ENCODE measurements at places on chromosomes 2 and 18.
A peak's percentile ranks its signal among the peaks of the same experiment; 100 is the strongest.

- no peak for DNase-seq
These were observed 275.5 kb downstream of the KCNJ3 start for GRCh38 chr2:154974041-154974440.

- peak; percentile 34 for DNase-seq
These were observed 620.8 kb upstream of the ACVR2A start for GRCh38 chr2:147224070-147224469.

- peak; percentile 43 for DNase-seq
These were observed 21.5 kb downstream of the IL1RN start for GRCh38 chr2:113148606-113149552.

GRCh38 chr2:158649846-158650245 lies 145.3 kb upstream of the DAPL1 start:
- DNase-seq: no peak

GRCh38 chr2:101638181-101638711 lies 59.3 kb upstream of the MAP4K4 start:
- no peak for DNase-seq

- DNase-seq: no peak
These were observed 19.2 kb upstream of the PCBP1 start for GRCh38 chr2:70068119-70068518.

DNA sequence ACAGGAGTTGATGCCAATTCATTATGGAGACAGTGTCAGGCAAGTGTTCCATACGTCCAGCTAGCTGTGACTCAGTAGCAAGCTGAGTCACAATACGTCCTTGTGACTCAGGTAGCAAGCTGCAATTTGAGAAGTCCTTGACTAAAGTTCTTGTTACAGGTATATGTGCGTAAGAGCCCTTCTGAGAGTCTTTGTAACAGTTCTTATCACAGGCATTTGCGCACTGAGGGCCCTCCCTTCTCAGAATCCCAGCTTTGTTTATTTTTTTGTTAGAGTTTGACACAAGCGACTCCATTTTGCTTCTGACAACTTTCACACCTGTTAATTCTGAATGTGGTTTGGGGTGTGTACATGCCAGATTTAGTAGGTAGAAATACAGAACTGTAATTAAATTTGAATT lies 20.1 kb upstream of the ACMSD start:
- DNase-seq: peak; percentile 85

- peak; percentile 57 for DNase-seq
These were observed 22.8 kb downstream of the ATP8B1 start for GRCh38 chr18:57780318-57780705.

GRCh38 chr18:22427822-22428549 lies 10.3 kb upstream of the CTAGE1 start:
- no peak for DNase-seq

DNA sequence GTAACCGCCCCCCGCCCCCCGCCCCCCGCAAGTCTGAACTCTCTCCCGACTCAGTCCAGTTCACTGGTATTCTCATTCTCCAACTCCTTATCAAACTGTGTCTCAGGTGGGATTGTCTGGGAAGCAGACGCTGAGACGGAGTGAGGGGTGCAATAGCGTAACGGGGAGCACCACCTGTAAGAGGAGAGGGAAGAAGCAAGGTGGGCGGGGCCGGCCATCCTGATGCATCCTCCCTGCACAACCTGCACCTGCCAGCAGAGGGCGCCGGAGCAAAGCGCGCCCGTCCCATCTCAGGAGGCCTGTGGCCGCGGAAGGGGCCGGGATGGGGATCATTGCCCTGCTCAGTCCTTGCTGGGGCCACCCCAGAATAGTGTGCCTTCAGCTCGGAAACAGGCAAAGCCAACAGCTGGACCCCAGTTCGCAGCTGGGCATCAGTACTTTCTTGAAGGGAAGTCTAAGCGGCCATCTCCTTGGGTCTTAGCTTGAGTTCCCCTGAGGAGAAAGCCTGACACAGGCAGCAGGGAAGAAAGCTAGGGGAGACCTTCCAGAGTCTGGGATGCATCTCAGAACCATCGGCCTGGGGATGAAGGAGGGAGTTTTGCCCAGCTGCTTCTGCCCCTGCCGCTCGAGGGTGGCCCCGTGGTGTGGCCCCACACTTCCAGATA lies 208.0 kb downstream of the TFCP2L1 start:
- DNase-seq: peak; percentile 77

GRCh38 chr2:128710242-128710641 lies 391.6 kb upstream of the HS6ST1 start:
- DNase-seq: no peak

- no peak for DNase-seq
These were observed 256.1 kb downstream of the RPRM start for GRCh38 chr2:153222231-153223165.

DNA sequence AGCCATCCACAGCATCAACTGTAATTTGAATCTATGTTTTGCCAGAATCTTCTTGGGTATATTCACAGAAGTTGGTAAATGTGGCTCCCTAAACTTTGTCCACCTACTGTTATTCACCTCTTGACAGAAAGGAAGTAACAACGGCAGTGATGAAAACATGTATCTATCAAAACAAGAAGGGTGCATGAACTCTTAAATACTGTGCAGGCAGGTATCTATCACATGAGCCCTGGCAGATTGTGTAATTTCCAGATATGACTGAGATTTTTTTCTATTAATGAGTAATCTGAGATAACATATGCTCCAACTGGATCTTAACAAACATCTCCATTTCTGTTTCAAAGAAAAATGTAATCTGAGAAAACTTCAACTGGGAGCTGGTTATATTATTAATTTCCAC lies 36.6 kb downstream of the SFT2D3 start:
- DNase-seq: no peak

DNA sequence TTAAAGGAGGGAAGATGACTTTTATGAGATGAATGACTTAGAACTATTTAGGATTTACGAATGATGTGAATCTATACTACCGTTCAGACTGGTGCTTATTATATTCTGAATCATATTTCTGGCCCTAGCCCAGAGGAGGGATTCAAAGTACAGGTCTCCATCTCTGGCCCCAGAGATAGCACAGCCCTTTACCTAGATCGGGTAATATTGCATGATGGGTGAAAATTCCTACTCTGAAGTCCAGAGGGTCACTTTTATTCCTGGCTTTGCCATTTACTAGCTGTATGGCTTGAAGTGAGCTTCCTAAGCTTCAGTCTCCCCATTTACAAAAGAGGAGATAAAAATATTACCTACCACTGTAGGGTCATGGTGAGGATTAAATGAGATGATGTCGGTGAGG lies 135.8 kb upstream of the OSR1 start:
- DNase-seq: no peak

- peak; percentile 65 for DNase-seq
These were observed 114.2 kb downstream of the FHOD3 start for GRCh38 chr18:36411745-36412168.

DNA sequence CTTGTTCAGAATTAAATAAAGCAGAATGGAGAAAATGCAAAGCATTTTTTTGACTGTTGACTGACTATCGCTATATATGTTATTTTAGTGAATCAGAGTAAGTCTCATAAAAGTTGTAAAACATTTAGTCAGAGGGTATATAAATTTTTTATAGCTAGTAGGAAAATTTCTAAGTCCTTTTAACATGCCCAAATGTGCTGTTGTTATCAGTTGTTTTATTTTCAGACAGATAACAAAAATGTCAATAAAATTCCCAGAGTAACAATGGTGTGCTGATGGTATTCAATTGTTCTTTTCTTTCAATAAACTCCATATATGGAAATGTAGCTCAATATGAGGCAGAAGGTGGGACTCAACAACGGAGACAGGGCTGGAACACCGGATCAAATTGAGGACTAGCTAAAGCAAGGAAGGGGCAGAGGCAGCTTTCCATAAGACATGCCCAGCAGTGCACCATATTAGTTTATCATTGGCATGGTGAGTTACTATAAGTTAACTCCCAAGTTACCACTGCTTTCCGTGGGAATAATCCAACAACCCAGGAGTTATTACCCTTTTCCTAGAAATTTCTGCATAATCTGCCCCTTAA lies 26.6 kb downstream of the GULP1 start:
- no peak for DNase-seq

DNA sequence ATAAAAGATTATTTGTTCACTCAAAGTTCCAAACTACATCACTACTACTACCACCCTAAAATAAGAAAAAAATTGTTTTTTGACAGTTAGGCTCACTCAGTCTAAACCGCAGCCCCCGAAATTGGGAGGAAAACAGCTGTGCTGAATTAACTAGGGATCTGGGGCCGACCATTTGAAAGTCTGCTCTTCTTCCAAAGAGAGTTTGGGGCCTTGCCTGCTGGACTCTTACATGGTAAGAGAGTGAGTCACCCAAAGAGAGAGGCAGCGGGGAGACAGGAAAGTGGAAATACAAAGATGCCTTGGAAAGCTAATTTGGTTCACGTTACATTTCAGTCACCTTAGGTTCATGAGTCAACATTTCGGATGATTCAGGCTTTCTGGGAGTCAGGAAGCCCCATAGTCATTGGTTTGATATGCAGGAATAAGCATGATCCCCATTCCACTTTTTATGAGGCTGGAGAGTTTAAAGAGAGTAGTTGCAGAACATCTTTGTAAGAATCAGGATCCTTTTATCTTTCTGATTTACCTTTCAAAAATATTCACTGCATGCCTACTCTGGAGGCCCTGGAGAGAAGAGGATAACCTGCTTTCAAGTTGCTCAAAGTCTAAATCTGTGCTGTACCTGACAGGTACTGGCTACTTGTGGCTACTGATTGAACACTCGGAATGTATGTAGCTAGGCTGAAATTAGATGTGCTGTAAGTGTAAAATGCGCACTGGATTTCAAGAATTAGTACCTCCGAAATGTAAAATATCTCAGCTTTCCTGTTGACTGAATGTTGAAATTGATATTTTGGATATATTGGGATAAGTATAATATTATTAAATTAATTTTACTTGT lies 995 bp upstream of the RTN4 start:
- peak; percentile 99 for DNase-seq

- DNase-seq: no peak
These were observed 61.9 kb downstream of the AQP4 start for GRCh38 chr18:26803643-26804042.

DNA sequence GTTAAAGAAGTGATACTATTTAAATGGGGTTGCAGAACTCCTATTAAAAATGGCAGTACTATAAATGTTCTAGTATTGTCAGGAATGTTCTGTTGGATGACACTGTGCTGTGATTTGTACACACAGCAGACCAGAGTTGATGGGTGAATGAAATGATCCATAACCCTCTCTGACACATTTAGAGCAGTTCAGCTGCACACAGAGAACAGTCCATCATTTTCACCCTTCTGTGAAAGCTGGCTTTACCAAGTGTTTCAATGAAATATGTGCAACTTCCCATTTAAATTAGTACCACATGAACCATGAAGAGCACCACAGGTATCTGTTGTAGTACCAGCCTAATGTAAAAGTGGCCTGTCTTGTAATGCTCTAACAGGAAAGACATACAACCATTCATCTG lies 981.4 kb downstream of the TMEM182 start:
- no peak for DNase-seq

- DNase-seq: no peak
These were observed 275.8 kb upstream of the CCDC68 start for GRCh38 chr18:55235094-55235461.

DNA sequence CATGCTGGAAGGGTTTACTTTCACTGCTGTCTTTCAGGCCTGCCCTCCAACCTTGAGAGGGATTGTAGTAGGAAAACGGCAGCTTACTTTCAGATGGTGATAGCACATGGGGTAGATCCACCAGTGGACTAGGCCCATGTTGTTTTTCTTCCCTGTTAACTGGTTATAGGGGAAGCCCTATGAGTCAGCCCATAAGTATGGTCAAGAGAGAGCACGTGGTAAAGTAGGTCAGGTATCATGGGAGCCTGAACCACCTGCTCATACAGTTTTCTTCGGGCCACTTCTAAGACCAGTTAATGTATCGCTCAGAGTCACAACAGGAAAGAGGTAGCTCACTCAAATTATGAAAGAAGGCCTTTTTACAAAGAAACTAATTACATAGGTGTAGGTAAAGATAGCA lies 33.0 kb downstream of the PDK1 start:
- DNase-seq: peak; percentile 47

GRCh38 chr18:70523035-70523791 lies 234.4 kb downstream of the SOCS6 start:
- DNase-seq: no peak

GRCh38 chr18:35753306-35753910 lies 171.9 kb downstream of the GALNT1 start:
- DNase-seq: no peak

GRCh38 chr2:210288408-210288807 lies 26.6 kb downstream of the MYL1 start:
- no peak for DNase-seq

GRCh38 chr2:98027538-98027937 lies 31.8 kb upstream of the TMEM131 start:
- DNase-seq: no peak

DNA sequence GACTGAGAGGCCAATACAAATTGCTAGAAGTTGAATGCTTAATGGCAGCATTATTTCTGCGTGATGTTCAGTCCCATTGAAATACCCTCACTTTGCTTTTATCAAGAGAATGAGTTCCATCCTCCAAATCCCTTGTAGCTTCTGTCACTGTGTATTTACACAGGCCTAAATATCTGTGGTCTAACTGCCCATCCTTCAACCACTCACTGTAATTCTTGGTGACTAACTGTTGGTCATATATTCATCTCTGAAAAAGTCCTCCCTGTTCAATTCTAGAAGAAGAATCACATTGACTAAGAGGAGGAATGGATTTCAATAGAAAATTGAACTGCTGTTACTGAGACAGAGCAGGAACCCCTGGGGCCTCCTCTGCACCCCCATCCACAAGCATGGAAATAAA lies 74.2 kb upstream of the L3MBTL4 start:
- peak; percentile 10 for DNase-seq

DNA sequence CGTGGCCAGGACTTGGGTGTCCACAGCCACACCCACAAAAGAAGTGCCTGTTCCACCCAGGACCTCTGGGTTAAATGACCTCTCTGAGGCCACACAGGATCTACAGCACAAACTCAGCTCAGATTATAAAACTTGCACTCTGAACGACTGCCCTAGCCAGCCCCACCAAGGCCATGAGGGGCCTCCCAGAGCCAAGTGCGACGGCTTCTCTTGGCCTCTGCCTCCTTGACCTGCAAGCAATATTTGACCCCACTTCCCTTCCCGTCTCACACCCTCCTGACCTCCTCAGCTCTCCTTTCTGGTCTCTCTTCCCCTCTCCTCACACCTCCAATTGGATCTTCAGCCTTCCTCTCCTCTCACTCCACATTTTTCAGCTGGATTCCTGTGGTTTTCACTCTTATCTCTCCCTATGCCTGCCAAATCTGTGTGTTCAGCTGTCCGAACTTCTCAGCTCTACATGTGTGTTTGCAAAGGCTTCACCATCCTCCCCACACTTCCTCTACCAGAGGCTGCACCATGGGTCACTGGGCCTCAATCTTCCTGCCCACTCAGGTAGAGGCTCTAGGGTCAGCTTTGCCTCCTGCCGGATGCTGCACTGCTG lies 25.3 kb upstream of the STEAP3 start:
- peak; percentile 72 for DNase-seq

DNA sequence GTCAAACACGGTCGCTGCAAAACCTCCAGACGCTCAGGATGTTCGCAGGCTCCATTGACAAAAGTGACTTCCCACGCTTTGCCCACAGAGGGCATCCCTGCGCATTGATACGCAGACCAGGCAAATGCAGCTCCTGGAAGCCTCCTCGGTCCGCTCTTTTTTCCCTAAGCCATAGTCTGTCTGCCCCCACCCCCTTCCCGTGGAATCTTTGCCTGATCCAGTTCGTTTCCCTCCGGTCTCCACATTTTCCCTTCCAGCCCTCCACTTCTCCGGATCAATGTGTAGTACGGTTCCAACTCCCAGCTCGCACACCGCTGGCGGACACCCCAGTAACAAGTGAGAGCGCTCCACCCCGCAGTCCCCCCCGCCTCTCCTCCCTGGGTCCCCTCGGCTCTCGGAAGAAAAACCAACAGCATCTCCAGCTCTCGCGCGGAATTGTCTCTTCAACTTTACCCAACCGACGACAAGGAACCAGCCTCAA lies at the start of gene DCC:
Gene DCC, plus strand, starts transcription at position 307 of the 481 bp plus-strand sequence. CDS start 591 bp downstream, outside the sequence.
- DNase-seq: peak; percentile 93
